ENCODE measurements at places on chromosomes 12 and 14.
A peak's percentile ranks its signal among the peaks of the same experiment; 100 is the strongest.

- DNase-seq, result no peak
Measured at GRCh38 chr14:58082011-58082410, 70.0 kb downstream of the ARMH4 start.

DNA sequence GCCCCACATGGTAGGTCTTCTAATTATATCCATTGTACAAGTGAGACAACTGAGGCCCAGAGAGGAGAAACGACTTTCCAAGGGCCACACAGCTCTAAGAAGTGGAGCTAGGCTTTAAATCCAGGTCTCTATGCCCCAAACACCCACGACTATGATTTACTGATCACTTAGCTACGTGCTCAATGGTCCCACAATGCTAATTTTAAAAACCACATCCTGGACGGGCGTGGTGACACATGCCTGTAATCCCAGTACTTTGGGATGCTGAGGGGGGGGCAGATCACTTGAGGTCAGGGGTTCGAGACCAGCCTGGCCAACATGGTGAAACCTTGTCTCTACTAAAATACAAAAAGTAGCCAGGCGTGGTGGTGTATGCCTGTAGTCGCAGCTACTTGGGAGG is 8.4 kb upstream of the MLEC start:
- no peak for DNase-seq

GRCh38 chr14:78448164-78449094 is 278.3 kb downstream of the NRXN3 start:
- no peak for DNase-seq

- DNase-seq, result no peak
Measured at GRCh38 chr14:65038966-65039365, 52.3 kb downstream of the FNTB start.

GRCh38 chr12:92105110-92105509 is 40.5 kb downstream of the BTG1 start:
- no peak for DNase-seq

DNA sequence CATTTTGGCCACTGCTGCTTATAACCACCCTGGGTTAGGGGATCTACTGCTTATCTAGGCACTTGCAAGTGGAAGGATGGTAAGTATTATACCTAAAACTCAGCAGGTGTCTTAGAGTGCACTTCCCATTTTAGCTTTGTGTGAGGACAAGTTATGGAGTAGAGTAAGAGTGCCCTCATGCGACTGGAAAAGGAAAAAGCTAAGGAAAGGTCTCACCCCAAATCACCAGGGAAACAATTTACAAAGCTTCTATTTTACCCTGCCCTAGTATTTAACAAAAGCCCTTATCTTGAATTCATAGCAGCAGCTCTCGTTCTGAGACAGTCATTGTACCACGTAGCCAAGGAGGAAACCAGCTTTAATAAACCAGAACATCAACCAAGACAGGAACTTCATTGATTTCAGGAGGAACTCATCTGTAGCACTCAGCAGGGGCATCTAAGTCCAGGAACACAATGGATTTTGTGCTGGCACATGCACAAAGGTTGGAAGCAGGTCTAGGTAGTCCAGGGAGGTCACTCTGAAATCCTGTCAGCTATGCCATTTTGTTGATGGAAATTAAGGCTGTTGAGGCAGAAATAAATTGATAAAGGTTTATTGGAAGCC is 2.9 kb downstream of the RDH12 start:
- peak; percentile 48 for DNase-seq

- no peak for DNase-seq
Measured at GRCh38 chr14:63988579-63988978, 135.8 kb downstream of the SYNE2 start.

GRCh38 chr12:1203735-1204019 is 212.7 kb downstream of the ERC1 start:
- DNase-seq, result no peak

Data from CD4-positive, alpha-beta T cell treated with Interleukin-6 at 100 ng/mL for 8 hours (primary cell).